Hematopoietic multipotent progenitor cell treated with erythropoietin and hydrocortisone succinate and interleukin-3 and kit ligand, for 17 days (in vitro differentiated cells): ENCODE measurements at places on chromosomes 2 and 18.

GRCh38 chr2:61141151-61141550 is 20.8 kb upstream of the C2orf74 start:
- DNase-seq, result no peak

- no peak for DNase-seq
Observed at GRCh38 chr18:68494802-68495581, 219.9 kb downstream of the TMX3 start.

GRCh38 chr2:185785851-185786473 is 47.4 kb downstream of the FSIP2 start:
- DNase-seq, result no peak

GRCh38 chr2:99066075-99066958 is 75.2 kb upstream of the C2orf15 start:
- peak; percentile 52 for DNase-seq

DNA sequence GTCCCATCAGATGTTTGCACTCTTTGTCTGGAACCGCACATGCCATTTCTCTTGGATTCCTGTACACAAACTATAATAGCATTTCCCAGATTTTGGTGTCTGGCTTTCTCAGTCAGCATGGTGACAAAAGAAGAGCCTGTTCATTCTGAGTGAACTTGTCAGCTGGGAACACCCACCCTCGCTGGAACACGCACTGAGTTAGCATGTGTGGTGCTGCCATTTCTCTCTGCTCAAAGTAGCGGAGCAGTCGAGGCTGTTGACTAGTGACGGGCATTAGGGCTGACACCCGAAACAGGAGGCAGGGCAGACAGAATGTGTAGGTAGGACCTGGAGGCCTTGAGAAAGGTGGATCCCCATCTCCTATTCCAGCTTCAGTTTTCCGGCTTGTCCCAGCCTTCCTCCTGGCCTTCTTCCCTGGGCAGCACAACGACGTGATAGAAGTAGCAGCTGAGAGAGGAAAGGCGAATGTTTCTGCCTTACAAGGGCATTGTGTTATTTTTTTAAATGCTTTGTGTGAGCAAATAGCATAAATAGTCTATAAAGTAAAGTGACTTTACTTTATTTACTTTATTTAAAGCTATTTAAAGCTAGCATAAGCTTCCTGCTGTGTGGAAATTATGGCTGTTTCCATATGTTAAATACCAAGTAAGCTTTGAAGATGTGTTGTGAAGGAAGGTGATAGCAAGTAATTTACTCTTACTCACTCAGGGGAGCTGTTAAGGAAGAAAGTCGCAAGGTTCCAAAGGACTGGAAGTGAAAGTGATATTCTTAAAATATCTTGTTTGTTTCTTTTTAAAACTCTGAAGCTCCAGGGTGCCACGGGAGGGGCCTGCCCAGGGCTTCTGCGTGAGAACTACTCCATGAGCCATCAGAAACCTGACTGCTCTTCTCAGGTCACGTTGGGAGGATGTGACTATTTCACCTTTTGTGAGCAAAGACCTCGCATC is 272.6 kb downstream of the NEDD4L start:
- DNase-seq, result no peak

- no peak for DNase-seq
Observed at GRCh38 chr2:112137516-112138158, 548 bp upstream of the FBLN7 start.
